CD4-positive, alpha-beta T cell treated with Interleukin-10 for 1 hour (primary cell): ENCODE measurements at places on chromosomes 13 and 19.
A peak's percentile ranks its signal among the peaks of the same experiment; 100 is the strongest.

GRCh38 chr13:39353988-39354387, 249.0 kb downstream of the LHFPL6 start:
- DNase-seq, result no peak

DNA sequence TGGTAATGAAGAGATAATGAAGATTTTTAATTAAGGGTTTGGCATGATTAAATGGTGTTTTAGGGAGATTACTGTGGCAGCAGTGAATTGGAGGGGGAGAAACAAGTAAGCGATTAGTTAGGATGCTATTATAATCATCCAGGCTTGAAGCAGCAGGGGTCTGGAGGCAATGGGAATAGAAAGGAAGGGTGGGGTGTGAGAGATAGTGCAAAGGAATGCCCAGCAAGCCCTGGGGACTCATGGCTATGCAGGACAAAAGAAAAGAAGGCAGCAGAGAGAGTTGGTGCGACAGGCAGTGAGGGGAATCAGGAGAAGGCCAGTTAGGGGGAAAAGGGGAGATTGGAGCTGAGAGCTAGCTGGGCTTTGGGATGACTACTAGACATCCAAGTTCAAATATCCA, 34.5 kb downstream of the SOX21 start:
- DNase-seq, result no peak

DNA sequence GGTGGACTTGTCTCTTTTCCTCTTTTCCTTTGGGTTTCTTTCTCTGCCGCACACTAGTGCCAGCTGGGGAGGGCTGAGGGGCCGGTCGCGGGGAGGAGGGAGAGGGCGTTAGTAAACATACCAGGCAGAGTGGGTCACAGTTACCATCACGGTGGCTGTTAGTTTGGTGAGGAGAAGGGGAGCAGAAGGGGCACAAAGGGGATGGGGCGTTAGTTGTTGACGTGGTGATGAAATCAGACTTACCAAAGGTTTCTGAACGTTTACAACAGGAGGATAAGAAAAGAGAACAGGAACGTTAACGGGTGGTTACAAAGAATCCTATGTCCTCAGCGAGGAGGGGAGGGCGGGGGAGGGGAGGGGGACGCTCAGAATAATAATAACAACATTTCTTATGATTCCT, 77.9 kb downstream of the PTPRS start:
- no peak for DNase-seq

DNA sequence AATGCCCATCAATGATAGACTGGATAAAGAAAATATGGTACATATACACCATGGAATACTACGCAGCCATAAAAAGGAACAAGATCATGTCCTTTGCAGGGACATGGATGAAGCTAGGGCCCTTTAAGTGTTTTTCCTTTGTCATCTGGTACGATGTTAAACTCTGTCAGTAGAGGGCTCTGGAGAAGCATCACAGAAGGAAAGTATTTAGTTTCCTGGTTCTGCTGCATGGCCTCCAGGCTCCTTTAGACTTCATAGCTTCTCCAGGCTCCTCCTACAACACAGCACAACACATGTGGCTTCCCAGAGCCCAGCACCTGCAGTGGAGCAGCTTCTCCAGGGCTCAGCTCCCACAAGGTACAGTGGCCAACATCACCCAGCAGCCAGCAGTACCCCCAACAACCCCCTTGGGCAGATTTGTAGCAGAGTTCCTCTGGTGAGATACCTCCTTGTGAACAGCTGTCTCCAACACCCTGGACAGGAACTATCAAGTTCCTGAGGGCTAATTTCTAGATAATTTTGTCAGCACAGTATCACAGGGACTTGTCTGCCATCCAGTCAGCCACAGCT, 63.4 kb downstream of the KCTD12 start:
- peak; percentile 30 for DNase-seq

DNA sequence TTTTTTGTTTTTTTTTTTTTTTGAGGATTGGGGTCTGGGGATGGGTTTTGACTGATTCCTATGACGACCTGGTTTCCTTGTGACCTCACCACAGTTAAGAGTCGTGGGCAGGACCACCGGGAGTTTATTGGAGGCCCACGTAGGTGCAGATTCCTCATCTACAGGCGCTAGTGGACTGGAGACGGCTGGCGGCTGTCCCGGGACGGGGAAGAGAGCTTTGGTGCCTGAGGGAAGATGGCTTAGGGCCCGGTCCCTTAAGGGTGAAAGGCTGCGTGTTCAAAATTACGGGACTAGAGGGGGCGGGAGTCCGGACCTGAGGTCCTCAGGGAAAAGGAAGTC, 682 bp upstream of the TEAD2 start:
- DNase-seq, result peak; percentile 15

DNA sequence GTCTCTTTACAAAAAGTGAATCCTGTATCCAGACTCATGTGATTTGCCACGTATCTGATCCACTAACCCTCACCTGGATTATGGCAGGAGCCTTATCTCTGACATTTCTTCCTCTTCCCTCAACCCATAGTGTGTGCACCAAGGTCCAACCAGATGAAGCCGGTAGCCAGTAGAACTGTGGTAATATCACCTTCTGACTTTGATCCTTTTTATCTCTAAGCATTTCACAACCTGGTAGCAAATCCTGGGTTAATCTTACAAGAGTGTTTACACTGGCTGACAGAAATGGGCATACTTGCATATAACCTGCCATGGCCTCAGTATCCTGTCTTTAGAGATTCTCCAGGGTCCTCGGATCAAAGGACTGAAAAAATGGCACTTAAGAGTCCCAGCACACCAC, 1.9 kb downstream of the ZNF417 start:
- no peak for DNase-seq

- DNase-seq, result no peak
Observed at GRCh38 chr13:66159511-66159910, 1070.6 kb downstream of the PCDH9 start.

DNA sequence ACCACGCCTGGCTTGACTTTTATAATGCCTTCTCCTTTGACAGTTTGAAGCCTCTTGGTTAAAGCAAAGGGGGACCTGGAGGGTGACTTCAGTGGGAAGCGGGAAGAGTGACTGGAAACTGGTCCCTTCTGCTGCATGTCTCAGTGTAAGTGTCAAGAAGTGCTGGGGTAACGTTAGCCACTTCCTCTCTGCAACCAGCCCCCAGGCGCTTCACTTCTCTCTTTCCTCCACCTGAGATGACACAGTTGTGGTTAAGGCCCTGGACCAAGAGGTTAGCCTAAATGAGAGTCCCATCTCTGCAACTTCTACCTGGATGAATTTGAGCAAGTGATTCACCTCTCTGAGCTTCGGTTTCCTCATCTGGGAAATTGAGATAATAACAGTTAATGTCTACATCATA, 16.3 kb downstream of the LEUTX start:
- no peak for DNase-seq

GRCh38 chr19:53422551-53422950, 9.2 kb upstream of the ZNF761 start:
- DNase-seq, result no peak

GRCh38 chr13:85503797-85504196, 295.4 kb downstream of the SLITRK6 start:
- no peak for DNase-seq

GRCh38 chr13:76038920-76039716, 403.0 kb downstream of the LMO7 start:
- no peak for DNase-seq

DNA sequence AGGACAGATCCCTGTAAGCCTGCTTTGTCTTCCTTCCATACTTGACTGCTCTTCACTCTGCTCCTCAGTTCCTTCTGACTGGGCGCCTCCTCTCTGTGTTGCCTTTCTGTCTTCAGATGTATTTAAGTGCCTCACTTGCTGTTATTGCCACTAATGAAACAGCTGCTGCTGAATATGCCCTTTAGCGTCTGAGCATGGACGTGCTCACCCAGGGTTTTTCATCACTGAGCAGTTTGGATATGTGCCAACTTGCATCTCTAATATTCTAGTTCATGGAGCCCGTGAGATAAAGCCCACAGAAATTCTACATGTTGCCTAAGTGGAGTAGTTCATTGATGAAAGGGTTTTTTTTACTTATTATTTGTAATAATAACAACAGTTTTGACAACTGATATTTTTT, 198.2 kb downstream of the MYO16 start:
- no peak for DNase-seq

DNA sequence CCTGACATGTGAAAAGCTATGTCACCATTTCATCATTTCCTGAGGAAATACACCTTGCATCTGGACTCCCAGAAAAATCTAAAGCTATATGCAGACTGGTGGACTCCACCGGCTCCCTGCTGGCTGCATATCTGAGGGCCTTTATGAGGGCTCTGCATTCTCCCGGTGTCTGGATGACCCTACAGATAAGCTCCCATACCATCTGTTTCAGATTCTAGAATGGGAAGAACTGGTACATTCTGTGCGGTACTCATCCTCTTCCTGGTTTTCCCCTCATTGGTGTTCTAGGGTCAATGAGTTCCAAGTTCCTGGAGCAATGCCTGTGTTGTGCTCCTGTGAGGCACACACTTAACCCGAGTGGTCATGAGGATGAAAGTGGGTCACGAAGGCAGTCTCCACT, 60.4 kb downstream of the COL4A1 start:
- DNase-seq, result no peak

- DNase-seq, result no peak
Observed at GRCh38 chr19:39150807-39151600, 25.4 kb downstream of the PAK4 start.

DNA sequence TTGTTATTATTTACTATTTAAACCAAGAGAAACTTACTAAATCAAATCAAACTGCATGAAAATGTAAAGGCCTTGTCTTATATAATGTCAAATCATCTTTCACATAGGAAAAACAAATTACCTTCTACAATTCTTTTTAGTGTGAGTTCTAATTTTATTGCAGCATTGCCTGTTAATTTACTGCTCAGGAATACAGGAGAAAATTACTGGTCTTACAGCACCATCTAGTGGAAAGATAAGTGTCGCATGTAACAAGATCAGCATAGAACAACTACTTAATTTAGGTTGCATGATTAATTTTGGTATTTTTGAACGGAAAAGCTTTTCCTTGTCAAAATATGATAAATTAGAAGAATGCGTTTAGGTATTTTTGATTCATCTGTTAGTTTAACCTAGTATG, 502.7 kb downstream of the UQCRFS1 start:
- peak; percentile 53 for DNase-seq

GRCh38 chr19:50785329-50785728, 4.9 kb upstream of the ACP4 start:
- DNase-seq, result no peak

GRCh38 chr19:35461060-35461459, 13.0 kb downstream of the FFAR2 start:
- DNase-seq, result no peak

DNA sequence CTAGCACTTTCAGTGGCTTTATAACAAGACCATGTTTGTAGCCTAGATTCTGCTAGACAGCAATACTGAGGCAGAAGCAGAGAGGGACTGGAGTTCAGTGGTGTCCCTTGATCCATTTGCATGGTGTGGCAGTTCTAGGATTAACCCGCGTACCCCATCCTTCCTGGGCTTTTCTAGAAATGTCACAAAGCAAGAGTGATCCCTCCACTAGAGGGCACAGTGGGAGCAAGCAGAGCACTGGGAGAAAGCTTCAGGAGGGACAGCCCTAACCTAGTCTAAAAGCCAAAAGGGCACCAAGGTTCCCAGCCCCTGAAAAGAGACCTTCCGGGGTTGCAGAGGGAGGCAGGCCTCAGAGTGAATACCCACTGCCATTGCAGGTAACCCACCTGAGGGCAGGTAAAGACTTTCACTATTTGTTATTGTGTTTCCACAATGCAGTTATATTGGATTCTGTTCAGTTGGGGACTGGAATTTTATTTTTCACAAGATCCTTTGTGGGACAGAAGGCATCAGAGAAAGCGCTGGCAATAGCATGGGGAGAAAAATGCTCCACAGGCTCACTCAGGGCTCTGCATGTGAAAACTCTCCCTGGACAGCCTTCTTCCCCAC, 170.6 kb downstream of the FLT1 start:
- peak; percentile 56 for DNase-seq
